ENCODE measurements at places on chromosomes 11 and 22.

DNA sequence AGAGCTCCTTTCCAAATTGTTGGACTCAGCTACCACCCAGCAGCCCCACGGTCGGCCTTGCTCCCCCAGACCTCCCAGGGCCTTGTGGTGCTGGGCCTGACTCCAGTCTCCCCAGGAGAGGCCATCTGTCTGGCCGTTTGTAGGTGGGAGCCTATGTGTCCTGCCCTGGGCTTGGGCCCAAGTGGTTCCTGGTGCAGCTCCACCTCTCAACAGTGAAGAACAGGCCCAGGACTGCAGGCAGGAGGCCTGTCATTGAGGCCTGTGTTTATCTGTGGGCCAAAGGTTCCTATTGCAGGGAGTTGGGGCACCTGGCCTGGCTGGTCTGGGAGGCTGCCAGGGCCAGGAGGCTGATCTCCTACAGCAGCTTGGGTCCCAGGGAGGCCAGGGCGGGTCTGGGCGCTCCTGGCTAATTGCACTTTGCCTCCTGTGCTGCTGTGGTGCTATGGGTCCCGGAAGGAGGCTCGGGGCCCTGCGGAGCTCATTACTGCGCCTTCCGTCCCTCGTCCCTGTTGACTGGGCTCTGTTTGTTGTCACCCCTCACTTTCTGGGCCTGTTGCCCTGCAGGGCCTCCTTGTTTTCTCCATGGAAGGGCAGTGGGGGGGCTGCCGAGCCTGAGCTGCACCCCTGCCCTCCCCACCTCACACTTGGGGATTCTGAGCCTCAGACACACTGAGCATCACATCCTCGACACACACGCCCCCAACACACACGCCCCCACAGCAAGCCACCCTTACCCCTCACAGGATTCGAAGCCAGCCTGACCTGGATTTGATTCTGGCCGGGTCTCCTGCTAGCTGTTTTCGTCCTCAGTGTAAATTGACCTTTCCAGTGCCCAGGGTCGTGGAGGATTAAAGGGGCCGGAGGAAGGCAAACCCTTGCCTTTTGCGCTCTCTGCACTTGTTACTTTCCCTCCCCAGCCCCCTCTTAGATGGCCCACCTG lies 6.8 kb upstream of the OMP start:
- no peak for DNase-seq

- DNase-seq: peak; percentile 62
Measured at GRCh38 chr11:110712659-110713448, 617 bp upstream of the ARHGAP20 start.

GRCh38 chr11:115504276-115505158 lies at the start of gene CADM1:
Gene CADM1, minus strand, starts transcription at chr11:115504415.
- DNase-seq: peak; percentile 97

GRCh38 chr11:111367411-111368284 lies 11.4 kb downstream of the POU2AF1 start:
- DNase-seq: no peak

DNA sequence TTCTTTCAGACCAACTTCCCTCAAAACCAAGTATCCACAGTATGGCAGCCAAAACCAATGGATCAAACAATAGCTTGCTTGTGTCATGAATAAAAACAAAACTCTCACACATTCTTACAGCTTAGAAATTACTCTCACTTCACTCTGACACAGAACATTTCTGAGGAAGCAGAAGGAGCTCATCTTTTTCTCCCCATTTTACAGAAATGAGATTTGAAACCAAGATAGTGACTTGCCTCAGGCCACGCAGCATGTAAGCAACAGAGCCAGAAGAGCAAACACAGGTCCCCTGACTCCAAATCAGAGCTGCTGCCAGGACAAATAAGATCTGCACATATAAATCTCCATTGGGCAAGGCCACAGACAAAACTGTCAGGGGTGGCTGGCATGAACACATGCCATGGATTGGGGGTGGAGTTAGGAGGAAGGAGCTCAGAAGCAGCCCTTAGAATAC lies 64.8 kb downstream of the RAB30 start:
- DNase-seq: no peak

GRCh38 chr11:61949169-61950034 lies 749 bp upstream of the BEST1 start:
- DNase-seq: peak; percentile 80

- no peak for DNase-seq
Measured at GRCh38 chr11:19727246-19727645, 14.6 kb downstream of the NAV2 start.

DNA sequence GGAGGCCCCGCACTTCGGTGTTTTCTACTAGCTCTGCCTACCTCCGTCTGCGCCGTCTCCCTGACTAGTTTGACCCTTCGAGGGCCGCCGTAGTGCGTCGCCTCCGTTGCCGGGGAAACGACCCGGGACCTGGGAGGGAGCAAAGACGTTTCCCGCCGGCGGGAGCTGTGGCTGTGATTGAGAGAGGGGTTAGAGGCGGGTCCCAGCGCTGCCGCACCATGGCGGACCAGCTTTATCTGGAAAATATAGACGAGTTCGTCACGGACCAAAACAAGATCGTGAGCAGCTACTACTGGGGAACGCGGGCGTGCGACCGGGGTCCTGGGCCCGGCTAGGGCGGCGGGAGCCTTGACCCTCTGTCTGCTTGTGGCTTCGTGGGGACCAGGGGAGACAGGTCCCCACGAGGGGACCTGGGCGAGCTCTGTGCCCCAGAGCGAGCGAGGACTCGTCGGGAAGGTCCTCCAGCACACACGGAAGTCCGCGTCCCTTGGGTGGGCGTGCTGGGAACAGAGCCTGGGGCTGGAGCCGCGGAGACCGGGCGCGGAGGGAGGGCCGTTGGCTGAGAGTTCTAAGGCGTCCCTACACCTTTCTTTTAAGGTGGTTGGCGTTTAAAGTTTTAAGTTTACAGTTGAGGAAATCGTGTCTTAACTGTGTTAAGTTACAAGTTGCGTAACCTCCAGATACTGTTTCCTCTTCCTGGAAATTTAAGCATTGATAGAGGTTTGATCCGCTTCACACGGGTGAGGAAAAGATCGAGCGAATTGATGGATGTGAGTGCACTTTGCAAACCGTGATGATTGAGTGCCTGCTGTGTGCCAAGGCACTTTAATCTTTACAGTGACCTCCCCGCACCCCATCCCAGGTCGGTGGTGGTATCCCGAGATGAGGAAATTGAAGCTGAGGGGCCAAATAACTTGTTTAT lies at the start of gene POLD3:
POLD3 (plus strand) TSS at position 142 of the 922 bp plus-strand sequence; CDS start at position 219, 77 bp downstream.
- peak; percentile 81 for DNase-seq

DNA sequence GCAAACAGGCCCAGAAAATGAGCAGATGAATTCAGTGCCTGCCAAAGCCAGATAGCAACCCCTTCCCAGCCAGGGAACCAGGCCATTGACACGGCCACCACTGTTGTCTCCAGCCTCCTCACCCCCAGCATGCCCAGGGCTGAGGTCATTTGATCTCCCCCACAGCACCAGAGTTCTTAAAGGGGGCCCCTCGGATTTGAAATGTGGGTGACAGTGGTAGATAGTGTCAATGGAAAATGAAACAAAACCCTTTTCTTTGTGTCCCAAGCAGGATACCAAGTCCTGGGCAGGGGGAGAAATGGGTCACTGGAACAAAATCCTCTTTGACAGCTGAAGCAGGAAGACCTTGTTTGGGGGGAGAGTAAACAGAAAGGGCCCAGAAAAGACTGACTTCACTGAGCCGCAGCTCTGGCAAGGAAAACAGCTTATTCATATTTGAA lies 14.3 kb upstream of the ACCSL start:
- DNase-seq: no peak

GRCh38 chr11:57867966-57868365 lies 106.4 kb downstream of the CTNND1 start:
- DNase-seq: no peak

DNA sequence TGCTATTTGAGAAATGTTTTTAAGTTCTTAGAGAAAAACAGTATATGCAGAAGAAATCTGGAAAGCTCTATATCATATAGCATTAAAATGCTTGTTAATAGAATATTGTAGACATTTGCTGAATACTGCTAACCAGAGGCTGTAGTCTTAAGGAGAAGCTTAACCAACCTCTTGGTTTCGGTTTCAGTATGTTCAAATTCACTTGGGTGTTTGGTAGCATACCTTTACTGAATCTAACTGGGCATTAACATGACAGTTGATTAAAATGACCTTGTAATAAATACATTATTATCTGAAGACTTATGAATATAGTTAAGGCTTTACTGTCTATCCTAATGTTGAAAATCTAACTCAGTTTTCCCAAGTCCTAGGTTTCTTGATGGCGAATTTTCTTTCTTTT lies 5.4 kb downstream of the PCF11 start:
- no peak for DNase-seq

- no peak for DNase-seq
Measured at GRCh38 chr11:59849129-59849528, 3.8 kb upstream of the CBLIF start.

- DNase-seq: no peak
Measured at GRCh38 chr22:17199003-17199731, 20.1 kb downstream of the ADA2 start.

GRCh38 chr11:73141031-73141308 lies 1.1 kb downstream of the FCHSD2 start:
- no peak for DNase-seq

DNA sequence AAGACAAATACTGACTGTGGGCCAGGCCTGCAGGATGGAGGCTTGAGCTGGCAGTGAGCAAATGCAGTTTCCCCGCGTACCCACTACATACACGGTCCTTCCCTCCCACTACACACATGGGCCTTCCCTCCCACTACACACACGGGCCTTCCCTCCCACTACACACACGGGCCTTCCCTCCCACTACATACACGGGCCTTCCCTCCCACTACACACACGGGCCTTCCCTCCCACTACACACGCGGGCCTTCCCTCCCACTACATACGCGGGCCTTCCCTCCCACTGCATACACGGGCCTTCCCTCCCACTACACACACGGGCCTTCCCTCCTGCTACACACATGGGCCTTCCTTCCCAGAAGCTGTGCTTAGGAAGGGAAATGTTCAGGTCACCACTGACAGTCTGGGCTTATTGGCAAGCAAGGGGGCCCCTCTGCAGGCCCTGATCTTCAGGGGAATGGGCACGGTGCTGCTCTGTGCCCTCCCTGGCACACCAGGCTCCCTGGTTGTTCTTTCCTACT lies 10.8 kb downstream of the DNAL4 start:
- no peak for DNase-seq

- DNase-seq: no peak
Measured at GRCh38 chr11:61071208-61071681, 31.0 kb upstream of the CD5 start.

DNA sequence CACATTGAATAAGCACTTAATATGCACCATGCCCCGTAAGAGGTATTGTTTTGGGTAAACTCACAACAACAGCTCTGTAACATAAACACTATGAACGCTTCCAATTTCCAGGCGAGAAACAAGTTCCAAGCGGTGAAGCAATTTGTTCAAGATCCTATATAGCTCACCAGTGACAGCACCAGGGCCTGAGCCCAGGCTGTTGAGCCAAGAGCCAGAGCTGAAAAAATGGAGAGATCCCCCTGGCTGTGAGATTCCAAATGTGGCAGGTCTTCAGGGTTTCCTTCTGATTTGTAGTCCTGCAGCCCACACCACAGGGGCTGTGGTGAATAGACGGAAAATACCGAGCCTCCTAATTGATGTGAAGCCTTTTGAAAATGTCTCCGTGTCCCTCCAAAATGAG lies 268.0 kb upstream of the KIRREL3 start:
- DNase-seq: no peak

DNA sequence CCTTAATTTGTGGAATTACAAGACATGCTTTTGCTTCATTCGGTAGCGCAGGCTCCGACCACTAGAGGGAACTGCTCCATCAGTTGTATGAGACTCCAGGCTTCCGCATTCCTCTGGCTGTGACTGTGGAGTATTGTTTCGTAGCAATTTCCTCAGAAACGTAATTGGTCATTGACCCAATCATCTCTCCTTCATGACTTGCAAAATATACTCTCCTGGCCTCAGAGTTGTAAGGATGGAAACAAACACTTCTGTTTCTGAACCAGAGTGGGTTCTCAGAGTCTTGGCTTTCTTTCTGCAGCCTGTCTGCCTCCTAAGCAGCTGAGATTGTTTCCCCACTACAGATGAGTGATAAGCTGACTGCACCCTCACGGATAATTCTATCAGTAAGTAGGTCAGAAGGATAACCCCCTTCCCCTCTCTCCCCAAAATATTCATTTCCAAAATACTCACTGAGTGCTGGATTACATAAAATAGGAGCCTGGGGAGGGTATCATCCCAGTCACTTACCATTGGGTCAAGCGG lies 146.8 kb upstream of the ZC3H12C start:
- DNase-seq: no peak

GRCh38 chr11:74157169-74157568 lies 13.6 kb downstream of the C2CD3 start:
- no peak for DNase-seq

- no peak for DNase-seq
Measured at GRCh38 chr11:69941546-69942332, 122.5 kb upstream of the FGF3 start.

GRCh38 chr11:63880403-63880790 lies 36.6 kb downstream of the RCOR2 start:
- DNase-seq: no peak

DNA sequence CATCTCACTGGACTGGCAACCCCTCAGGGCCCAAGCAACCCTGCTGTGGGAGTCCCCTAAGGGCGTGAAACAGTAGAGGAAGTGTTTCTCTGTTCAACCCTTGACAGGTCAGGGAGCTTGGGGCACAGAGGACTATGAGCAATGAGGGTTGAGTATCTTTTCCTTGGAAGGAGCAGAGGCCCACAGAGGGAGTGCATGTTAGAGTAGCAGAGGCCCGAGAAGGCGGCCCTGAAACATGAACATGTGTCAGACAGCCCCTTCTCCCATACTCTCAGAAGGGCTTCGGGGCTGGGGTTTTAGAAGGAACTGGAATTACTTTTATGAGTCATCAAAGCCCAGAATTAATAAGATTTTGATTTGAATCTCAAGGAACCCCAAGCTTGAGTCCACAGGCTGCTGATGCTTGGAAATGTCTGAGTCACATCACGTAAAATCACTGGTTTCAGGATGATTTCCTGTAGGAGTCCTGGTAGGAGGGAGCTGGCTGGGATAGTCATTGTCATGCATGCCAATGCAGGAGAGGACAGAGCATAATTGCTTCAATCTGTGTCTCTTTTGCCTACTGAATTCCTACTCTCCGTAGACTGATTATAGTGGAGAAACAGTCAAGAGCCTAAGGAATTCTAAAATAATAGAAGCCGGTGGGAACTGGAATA lies 22.6 kb downstream of the C11orf71 start:
- no peak for DNase-seq

DNA sequence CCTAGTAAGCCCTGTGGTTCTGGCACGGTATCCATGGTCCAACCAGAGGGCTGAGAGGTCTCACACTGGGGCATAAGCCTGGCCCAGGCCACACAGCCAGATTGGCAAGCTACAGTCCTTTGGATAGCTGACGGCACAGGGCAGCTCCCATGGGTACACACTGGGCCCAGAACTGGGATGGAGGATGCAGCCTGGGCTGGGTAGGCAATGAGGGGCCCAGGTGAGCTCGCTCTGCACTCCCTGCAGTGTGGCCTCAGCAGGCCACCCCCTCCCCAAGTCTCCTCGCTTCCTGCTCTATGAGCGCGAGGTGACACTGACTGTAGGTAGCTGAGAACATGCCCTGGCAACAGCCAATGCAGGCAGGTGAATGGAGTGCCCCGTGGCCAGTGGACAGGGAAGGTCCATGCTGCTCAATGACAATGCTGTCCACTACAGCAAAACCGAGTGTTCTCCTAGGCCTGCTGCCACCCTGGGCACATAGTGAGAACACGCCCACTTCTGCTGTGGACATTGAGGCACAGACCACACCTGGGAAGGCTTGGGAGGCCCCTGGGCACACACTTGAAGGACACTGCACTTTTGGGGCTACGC lies 3.8 kb downstream of the ARVCF start:
- no peak for DNase-seq

GRCh38 chr22:37457093-37457893 lies 28.9 kb downstream of the MFNG start:
- DNase-seq: no peak

- DNase-seq: no peak
Measured at GRCh38 chr11:94650756-94651155, 83.6 kb downstream of the PIWIL4 start.
